ENCODE measurements at places on chromosomes 3 and 15. TPM values are rescaled to one million over a fixed set of nuclear protein-coding genes. Genes with fewer than 3 reads are reported as not detected.

Gene SATB1
- total RNA-seq, result 41.4 TPM

GRCh38 chr3:122080207-122080587, 25.0 kb downstream of the CD86 start:
- DNase-seq, result no peak

- DNase-seq, result no peak
These were observed 105.3 kb upstream of the PEX5L start for GRCh38 chr3:180142041-180142440.

DNA sequence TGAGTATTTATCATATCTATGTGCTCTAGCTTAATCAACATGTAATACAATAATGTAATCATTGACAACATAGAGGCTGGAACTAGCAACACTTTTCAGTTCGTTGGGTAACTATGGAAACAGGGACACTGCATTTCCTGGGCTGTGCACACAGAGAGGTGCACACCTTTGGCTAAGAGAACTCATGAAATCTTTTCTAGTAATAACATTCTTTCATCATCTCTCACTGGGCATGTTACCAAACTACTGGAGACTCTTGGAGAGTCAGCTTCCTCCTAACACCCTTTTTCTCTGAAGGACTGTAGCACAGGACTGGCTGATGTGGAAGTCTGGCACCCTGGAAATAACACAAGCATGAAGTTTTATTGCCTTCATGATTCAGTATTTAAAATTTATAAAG, 135.6 kb downstream of the KCNMB2 start:
- peak; percentile 14 for DNase-seq

Measured in spinal cord (tissue), 10 donors.